ENCODE measurements at places on chromosomes 3 and 15.

GRCh38 chr3:172522871-172523818 lies at the start of gene TNFSF10:
Gene TNFSF10 (minus strand): TSS chr3:172523430. CDS start chr3:172523384, 46 bp downstream.
- no peak for DNase-seq

DNA sequence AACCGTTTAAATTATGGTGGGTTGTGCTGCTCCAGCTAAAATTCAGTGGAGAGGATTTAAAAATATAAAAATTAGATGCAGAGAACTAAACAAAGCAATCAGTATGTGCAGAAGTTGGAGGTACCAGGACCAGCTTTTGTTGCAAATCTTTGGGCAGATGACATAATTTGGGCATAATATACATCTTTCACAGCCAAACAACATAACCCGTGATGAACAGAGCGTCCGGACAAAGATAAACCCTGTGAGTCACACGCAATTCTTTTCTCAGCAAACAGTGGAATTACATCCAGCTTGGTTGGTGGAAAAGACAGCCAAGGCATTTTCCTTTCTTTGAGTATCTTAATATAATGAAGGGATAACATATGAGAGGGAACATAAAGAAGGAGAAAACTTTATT lies 419.4 kb upstream of the ADAMTS9 start:
- peak; percentile 83 for DNase-seq

GRCh38 chr15:68806220-68807060 lies 14.3 kb downstream of the ANP32A start:
- DNase-seq, result no peak

- DNase-seq, result peak; percentile 98
Observed at GRCh38 chr3:123660900-123661299, 76.0 kb upstream of the HACD2 start.

DNA sequence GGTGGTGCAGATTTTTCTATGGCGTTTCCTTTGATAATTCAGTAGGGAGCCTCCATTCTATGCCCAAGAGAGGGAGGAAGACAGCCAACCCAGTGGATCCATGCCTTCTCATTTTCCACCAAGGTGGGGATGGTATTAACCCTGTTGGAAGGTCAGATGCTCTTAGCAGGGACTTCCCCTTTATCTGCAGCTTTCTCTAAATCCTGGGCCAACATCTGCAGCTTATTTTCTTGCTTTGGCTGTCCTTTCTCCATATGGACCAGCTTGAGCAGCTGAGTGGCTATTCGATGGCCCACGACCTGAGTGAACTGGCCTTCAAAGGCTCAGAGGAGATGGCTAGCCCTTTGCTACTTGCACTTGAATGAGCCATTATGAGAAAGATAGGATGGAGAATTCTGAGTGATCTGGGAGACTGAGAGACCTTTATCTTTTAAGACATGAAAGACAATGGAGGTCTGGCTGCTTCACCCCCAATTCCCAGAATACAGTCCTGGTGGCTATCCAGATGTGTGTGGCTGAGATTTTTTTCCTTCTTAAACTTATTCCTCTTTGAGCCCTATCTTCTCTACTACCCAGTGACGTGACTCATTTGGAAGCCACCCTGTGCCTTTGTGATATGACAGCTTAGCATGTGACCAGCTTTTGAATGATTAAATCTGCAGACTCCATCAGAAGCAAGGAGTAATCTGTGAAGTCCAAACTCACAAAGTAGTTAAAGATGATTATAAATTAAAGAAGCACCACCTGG lies 39.6 kb upstream of the TRAK1 start:
- peak; percentile 69 for DNase-seq

DNA sequence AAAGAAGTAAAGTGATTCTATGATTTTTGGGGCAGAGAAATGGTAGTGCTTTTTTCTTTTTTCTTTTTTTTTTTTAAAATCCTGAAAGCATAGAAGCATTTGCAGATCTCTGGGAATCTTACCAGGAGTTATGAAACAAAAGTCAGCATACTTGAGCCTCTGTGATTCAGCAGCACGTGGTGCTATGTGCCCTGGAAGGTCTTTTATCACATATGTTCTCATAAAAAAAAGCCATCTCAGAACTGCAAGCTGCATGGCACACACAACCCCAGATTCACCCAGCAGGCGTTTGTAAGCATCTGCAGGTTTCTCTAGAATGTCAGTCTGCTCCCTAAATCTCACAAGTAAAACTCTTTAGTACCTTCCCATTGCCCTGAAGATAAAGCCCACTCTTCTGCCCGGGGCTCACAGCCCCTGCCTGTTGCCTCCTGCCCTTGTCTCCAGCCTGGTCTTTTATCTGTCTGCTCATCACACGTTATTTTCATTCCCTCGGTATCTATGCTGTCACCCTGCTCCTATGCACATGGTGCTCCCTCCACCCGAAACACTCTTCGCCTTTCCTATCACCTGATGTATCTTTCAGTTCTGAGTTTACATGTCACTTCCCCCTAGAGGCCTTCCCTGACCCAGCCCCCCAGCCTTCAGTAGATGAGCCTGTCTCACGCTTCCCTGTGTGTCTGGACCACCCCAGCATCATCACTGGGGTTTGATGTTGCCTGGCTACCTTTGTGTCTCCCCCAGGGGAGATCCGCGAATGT lies 72.4 kb downstream of the CHDH start:
- DNase-seq, result peak; percentile 56

- no peak for DNase-seq
Observed at GRCh38 chr3:177080122-177080521, 117.2 kb downstream of the TBL1XR1 start.

GRCh38 chr3:62638316-62638715 lies 236.9 kb downstream of the CADPS start:
- DNase-seq, result no peak

DNA sequence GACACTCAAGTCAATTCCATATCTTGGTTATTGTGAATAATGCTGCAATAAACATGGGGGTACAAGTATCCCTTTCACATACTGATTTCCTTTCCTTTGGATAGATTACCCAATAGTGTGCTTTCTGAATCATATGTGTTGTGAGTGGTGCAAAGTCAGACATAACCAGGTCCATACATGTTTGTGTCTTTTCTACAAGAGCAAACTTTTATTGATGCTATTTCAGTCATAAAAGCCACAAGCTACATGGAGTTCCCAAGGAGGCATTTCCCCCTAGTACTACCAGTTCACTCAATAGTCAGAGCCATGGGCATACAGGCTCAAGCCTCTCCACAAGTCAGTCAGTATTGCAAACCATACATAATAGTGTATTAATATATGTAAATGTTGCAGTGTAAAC lies 10.1 kb downstream of the CEP63 start:
- no peak for DNase-seq

DNA sequence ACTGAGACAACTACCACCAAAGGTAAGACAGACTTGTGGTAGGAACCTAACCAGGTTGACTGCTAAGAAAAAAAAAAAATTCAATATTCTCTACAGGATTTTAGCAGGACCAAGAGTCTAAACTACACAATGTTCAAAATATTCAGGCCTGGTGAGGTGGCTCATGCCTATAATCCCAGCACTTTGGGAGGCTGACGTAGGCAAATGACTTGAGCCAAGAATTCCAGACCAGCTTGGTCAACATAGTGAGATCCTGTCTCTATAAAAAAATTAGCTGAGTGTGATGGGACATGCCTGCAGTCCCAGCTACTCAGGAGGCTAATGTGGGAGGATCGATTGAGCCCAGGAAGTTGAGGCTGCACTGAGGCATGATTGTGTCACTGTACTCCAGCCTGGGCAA lies 341.6 kb upstream of the WNT5A start:
- DNase-seq, result no peak

- no peak for DNase-seq
Observed at GRCh38 chr15:32030795-32031194, 480 bp downstream of the CHRNA7 start.

- DNase-seq, result peak; percentile 71
Observed at GRCh38 chr3:149816986-149817385, 4.0 kb downstream of the RNF13 start.

DNA sequence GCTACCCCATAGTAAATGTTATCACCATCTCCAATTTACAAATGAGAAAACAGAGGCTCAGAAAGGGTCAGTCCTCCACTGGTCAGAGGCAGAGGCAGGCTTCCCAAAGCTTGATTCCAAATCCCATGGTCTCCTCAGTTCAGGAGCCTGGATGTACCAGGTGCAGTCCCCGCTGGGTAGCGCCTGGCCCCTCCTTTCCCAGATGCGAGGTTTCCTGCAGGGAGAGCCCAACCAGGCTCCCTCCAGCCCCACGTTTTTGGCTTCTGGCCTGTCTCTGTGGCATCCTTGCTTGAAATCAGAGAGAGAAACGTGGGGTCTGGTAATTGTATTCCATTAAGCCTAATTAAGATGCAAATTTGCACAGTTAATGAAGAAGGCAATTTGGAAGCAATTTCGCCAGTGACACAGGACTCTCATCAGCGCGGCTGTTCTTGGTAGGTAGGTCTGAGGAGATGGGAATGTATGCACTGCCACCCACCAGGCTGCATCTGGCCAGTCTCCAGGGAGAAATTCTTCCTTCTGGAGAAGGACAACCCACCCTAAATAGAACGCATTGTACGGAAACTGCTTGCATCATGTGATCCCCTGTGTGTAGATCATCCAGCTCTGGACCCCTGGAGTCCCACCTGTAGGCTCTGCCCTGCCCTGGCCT lies 50.5 kb downstream of the HRH1 start:
- DNase-seq, result no peak

- peak; percentile 63 for DNase-seq
Observed at GRCh38 chr3:52231502-52232278, 6.2 kb upstream of the TLR9 start.

GRCh38 chr15:39392469-39393047 lies 188.3 kb upstream of the THBS1 start:
- DNase-seq, result no peak

All from cardiac fibroblast (primary cell).